Spinal cord (tissue), 10 donors: ENCODE measurements at places on chromosomes 2 and 18. TPM values are rescaled to one million over a fixed set of nuclear protein-coding genes. Genes with fewer than 3 reads are reported as not detected.

Gene IRS1
- 19.0 TPM for polyA plus RNA-seq

Gene GALNT3
- 12.4 TPM for polyA plus RNA-seq

Gene EVX2
- polyA plus RNA-seq, result 0.74 TPM

Gene DSG1
- 0.17 TPM for polyA plus RNA-seq

Gene TMEM163
- polyA plus RNA-seq, result 71.6 TPM

Gene GREB1L
- polyA plus RNA-seq, result 4.6 TPM

Gene SNED1
- polyA plus RNA-seq, result 30.0 TPM

Gene GKN1
- not detected for polyA plus RNA-seq

Gene STK16
- 38.7 TPM for polyA plus RNA-seq

Gene ATP6V1B1
- 0.59 TPM for polyA plus RNA-seq

Gene TTN
- 0.98 TPM for polyA plus RNA-seq

Gene BMP10
- not detected for polyA plus RNA-seq

Gene PTPRN
- polyA plus RNA-seq, result 72.2 TPM

Gene C2orf66
- polyA plus RNA-seq, result 1.4 TPM

Gene CHST9
- 10.8 TPM for polyA plus RNA-seq

Gene HOXD12
- polyA plus RNA-seq, result not detected

Gene STK17B
- 8.1 TPM for polyA plus RNA-seq
